ENCODE measurements at places on chromosomes 1 and 21. TPM values are rescaled to one million over a fixed set of nuclear protein-coding genes. Genes with fewer than 3 reads are reported as not detected.

GRCh38 chr21:45033791-45034555 is 40.4 kb upstream of the ADARB1 start:
- H3K4me1 ChIP-seq = no peaks in the 10 kb centered on the region
- H3K4me3 ChIP-seq = no peak overlapping the region
- peak; percentile 46 for DNase-seq
- peak overlapping the region; percentile 31 for H3K27ac ChIP-seq
- no peaks in the 10 kb centered on the region for H3K27me3 ChIP-seq
- H3K36me3 ChIP-seq = no peaks in the 10 kb centered on the region

Gene PDPN
- total RNA-seq = 13.3 TPM

GRCh38 chr1:57411262-57411661 is 12.6 kb downstream of the DAB1 start:
- no peak for DNase-seq
- H3K27ac ChIP-seq = no peak overlapping the region
- H3K27me3 ChIP-seq = no peaks in the 10 kb centered on the region
- no peak overlapping the region for H3K4me3 ChIP-seq
- no peaks in the 10 kb centered on the region for H3K36me3 ChIP-seq
- H3K4me1 ChIP-seq = no peaks in the 10 kb centered on the region

- H3K4me3 ChIP-seq = no peak overlapping the region
- H3K27ac ChIP-seq = no peak overlapping the region
- DNase-seq = no peak
- H3K27me3 ChIP-seq = no peaks in the 10 kb centered on the region
Measured at GRCh38 chr1:206761159-206761768, 9.3 kb upstream of the IL19 start.

- no peak overlapping the region for H3K27ac ChIP-seq
- H3K4me3 ChIP-seq = no peak overlapping the region
- H3K4me1 ChIP-seq = no peaks in the 10 kb centered on the region
Measured at GRCh38 chr21:45432575-45433255, 27.8 kb downstream of the COL18A1 start.

- DNase-seq = no peak
- no peaks in the 10 kb centered on the region for H3K36me3 ChIP-seq
- no peak overlapping the region for H3K4me3 ChIP-seq
- H3K4me1 ChIP-seq = no peaks in the 10 kb centered on the region
- no peak overlapping the region for H3K27ac ChIP-seq
Measured at GRCh38 chr21:32316361-32317215, 17.9 kb downstream of the MRAP start.

DNA sequence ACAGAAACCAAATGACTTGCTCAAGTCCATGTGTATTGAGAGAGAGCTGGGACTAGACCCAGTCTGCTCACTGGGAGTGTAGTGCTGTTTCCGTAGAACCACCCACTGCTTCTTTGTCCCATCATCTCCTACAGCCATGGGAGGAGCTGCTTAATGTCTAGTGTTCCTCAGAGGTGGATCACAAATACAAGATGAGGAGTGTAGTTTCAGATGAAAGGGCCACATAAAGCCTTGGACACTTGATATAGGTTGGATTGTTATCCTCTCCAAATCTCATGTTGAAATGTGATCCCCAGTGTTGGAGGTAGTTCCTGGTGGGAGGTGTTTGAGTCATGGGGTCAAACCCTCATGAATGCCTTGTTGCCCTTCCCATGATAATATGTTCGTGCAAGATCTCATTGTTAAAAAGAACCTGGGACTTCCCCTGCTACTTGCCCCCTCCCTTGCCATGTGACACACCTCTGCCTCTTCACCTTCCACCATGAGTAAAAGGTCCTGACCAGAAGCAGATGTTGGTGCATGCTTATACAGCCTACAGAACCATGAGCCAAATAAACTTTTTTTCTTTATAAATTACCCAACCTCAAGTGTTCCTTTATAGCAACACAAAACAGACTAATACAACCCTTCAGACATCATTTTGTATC is 127.5 kb upstream of the DNAH14 start:
- H3K4me1 ChIP-seq = no peaks in the 10 kb centered on the region
- no peaks in the 10 kb centered on the region for H3K27me3 ChIP-seq
- H3K4me3 ChIP-seq = no peak overlapping the region
- H3K36me3 ChIP-seq = no peaks in the 10 kb centered on the region
- DNase-seq = no peak
- no peak overlapping the region for H3K27ac ChIP-seq

DNA sequence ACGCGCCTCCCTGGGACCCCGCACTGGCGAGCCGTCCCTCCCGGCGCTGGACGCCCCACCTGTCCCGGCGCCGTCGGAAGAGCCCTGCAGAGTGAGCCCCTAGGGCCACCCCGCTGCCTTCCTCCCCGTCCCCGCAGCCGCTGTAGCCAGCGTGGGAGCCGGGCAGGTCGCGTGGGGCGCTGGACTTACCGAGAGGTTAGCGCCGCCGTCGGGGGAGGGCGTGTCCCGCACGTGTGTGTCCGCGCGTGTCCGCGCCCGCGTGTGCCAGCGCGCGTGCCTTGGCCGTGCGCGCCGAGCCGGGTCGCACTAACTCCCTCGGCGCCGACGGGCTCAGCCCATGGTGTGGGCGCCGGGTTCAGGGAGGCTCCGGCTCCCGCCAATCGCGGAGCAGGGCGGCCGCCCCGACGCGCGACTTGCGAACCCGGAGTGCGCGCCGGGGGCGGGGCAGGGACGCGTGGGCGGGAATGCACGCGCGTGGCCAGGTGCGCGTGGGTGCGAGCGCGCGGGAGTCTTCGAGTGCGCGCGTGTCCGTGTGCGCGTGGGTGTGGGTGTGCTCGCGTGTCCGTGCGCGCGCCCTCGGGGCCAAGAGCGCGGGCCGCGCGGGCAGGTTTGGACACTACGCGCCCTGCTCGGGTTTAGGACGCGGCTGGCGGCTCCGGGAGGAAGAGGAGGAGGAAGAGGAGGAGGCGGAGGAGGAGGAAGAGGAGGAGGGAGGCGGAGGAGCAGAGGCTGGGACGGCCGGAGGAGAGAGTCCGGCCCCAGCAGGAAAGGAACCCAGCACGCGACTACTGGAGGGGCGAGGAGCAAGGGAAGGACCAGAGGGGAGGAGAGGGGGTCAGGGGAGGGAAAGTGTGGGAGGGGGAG is 145.2 kb upstream of the ETS2 start:
- peak overlapping the region; percentile 15 for H3K27ac ChIP-seq
- H3K27me3 ChIP-seq = peaks cover 8% of the 10 kb centered on the region
- peak; percentile 52 for DNase-seq
- peak overlapping the region; percentile 59 for H3K4me3 ChIP-seq

DNA sequence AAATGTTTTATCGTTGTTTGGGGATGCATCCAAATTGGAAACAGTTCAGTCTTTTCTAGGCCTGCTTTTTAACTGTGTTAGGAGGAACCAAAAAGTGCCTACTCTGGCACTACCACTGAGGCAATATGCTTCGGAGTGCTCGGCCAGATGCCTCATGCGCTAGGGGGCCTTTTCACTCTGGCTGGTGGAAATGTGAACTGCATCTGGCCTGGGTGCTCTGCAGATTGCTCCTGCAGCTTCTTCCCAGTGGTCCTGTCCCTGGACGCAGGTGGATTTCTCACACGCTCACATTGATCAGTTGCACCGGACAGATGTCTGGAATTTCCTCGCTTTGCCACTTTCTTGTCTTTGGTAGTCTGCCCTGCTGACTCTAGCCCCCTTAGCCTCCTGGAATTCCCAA is 330.2 kb upstream of the FMN2 start:
- no peak overlapping the region for H3K4me3 ChIP-seq
- DNase-seq = no peak
- H3K27me3 ChIP-seq = no peaks in the 10 kb centered on the region
- no peaks in the 10 kb centered on the region for H3K36me3 ChIP-seq
- H3K27ac ChIP-seq = no peak overlapping the region

DNA sequence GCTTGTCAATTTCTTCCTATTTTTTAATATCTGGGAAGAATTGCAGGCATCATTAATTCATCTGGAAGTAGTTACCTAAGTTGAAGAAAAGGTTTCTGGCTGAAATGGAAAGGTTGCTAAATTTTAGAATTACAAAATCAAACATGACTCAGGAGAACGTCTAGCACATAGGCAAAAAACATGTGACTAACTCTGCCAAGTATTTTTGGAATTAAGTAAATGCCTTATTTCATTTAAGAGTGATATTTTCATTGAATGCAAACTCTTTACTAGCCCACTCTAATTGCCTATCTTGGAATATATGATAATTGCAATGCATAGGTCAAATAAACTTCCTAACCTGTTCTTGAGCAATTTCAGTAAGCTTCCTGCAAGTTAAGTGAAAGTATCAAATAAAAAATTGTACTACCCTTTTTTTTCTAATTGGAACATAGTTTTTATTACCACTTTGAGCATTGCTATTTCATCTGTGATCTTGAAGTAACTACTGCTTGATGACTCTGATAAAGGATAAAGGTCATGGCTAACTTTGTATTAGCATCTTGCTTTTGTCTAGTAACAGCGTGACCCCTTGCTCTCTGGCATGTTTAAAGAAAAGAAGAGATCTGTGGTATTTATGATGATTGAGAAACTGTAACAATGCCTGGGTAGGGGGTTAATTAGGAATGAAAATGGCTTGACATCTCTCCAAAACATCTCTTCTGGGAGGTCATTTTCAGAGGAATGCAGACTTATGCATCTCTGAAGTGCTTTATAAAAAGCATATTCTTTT is 208.3 kb upstream of the NCAM2 start:
- no peak overlapping the region for H3K4me3 ChIP-seq
- no peak for DNase-seq
- no peak overlapping the region for H3K27ac ChIP-seq
- no peaks in the 10 kb centered on the region for H3K4me1 ChIP-seq

Gene GRHL3
- total RNA-seq = 0.66 TPM

GRCh38 chr1:114764689-114765088 is 6.9 kb upstream of the CSDE1 start:
- no peak for DNase-seq
- H3K36me3 ChIP-seq = peaks cover 1% of the 10 kb centered on the region
- H3K4me3 ChIP-seq = no peak overlapping the region
- no peaks in the 10 kb centered on the region for H3K4me1 ChIP-seq
- H3K27ac ChIP-seq = no peak overlapping the region
- no peaks in the 10 kb centered on the region for H3K27me3 ChIP-seq

DNA sequence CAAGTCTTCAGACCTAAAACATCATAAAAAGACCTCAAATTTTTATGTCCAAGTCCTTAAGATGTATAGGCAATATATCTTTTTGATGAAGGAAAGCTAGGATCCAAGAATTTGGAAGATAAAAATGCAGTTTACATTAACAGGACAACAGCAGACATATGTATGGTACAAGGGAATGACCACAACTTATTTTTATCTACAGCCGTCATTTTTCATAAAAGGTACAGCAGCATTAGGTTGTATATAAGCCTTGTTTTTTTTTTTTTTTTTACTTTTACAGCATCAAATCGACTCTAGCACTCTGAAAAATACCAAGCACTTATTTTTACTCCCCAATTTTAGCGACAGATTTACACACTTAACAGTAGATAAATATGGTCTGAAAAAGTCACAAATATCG is 1.3 kb downstream of the SRSF10 start:
- peak overlapping the region; percentile 82 for H3K4me3 ChIP-seq
- no peaks in the 10 kb centered on the region for H3K4me1 ChIP-seq
- DNase-seq = no peak
- no peaks in the 10 kb centered on the region for H3K27me3 ChIP-seq

GRCh38 chr1:30125021-30125820 is 598.2 kb downstream of the MATN1 start:
- no peaks in the 10 kb centered on the region for H3K4me1 ChIP-seq
- no peak for DNase-seq
- no peak overlapping the region for H3K27ac ChIP-seq
- H3K4me3 ChIP-seq = no peak overlapping the region
- H3K27me3 ChIP-seq = no peaks in the 10 kb centered on the region

DNA sequence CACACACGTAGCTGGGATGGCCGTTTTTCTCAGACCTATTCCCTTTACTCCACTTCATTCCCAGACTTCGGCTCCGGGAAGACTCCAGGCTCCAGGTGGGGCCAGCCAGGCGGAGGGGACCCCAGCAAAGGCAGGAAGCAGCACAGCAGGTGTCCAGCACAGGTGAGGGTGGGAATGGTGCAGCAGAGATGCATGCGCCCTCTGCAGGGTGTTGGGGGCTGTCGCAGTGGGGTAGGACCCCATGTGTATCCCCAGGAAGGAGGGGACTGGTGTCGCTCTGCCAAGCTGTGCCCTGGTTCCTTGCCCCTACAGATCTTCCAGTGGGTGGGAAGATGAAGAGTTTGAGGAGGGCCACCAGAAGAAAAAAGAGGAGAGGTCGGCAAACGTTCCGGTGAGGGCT is 5.3 kb downstream of the TTC24 start:
- no peak for DNase-seq
- no peak overlapping the region for H3K4me3 ChIP-seq
- H3K36me3 ChIP-seq = no peaks in the 10 kb centered on the region
- H3K27ac ChIP-seq = no peak overlapping the region

Gene SYTL1
- total RNA-seq = 9.6 TPM

GRCh38 chr1:213643360-213643759 is 344.4 kb upstream of the PROX1 start:
- no peak for DNase-seq
- H3K27me3 ChIP-seq = no peaks in the 10 kb centered on the region
- H3K4me3 ChIP-seq = no peak overlapping the region

Gene HTR6
- not detected for total RNA-seq

Gene CD1C
- total RNA-seq = not detected

- no peak overlapping the region for H3K27ac ChIP-seq
- no peak overlapping the region for H3K4me3 ChIP-seq
- H3K27me3 ChIP-seq = no peaks in the 10 kb centered on the region
- no peak for DNase-seq
- no peaks in the 10 kb centered on the region for H3K4me1 ChIP-seq
Measured at GRCh38 chr1:33626801-33627200, 154.4 kb downstream of the ZSCAN20 start.

GRCh38 chr1:117120774-117121588 is 568 bp downstream of the TRIM45 start:
- no peaks in the 10 kb centered on the region for H3K36me3 ChIP-seq
- H3K27me3 ChIP-seq = no peaks in the 10 kb centered on the region

- no peaks in the 10 kb centered on the region for H3K36me3 ChIP-seq
- no peak overlapping the region for H3K4me3 ChIP-seq
- H3K27ac ChIP-seq = no peak overlapping the region
- H3K27me3 ChIP-seq = no peaks in the 10 kb centered on the region
- no peak for DNase-seq
- H3K4me1 ChIP-seq = no peaks in the 10 kb centered on the region
Measured at GRCh38 chr1:225973158-225973557, 26.0 kb downstream of the SDE2 start.

DNA sequence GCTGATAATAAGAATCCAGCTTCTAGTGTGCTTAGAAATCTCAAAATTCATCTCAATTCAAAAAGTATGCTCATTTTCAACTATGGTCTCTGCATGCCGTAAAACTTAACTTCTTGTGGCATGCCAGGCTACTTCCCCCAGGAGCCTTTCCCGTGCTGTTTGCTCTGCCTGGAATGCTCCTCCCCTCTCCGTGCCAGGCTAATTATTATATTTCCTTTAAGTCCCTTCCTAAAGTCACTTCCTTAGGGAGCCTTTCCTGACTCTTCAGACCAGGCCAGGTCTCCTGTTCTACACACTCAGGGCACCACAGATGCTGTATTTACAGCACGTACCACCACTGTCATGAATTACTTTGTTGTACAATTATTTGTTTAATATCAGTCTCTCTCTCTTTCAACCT is 67.1 kb upstream of the PPP2R5A start:
- no peak overlapping the region for H3K27ac ChIP-seq
- H3K4me1 ChIP-seq = peaks cover 14% of the 10 kb centered on the region
- DNase-seq = no peak
- H3K36me3 ChIP-seq = no peaks in the 10 kb centered on the region
- H3K27me3 ChIP-seq = no peaks in the 10 kb centered on the region

Gene FAM72C
- total RNA-seq = not detected

GRCh38 chr1:216499581-216500272 is 76.5 kb upstream of the USH2A start:
- no peaks in the 10 kb centered on the region for H3K36me3 ChIP-seq
- H3K27me3 ChIP-seq = no peaks in the 10 kb centered on the region
- no peak for DNase-seq
- no peak overlapping the region for H3K4me3 ChIP-seq
- H3K27ac ChIP-seq = no peak overlapping the region
- peaks cover 3% of the 10 kb centered on the region for H3K4me1 ChIP-seq

Gene FBXO28
- 20.5 TPM for total RNA-seq

Gene GBP6
- total RNA-seq = not detected
